ENCODE measurements at places on chromosomes 2 and 18.

DNA sequence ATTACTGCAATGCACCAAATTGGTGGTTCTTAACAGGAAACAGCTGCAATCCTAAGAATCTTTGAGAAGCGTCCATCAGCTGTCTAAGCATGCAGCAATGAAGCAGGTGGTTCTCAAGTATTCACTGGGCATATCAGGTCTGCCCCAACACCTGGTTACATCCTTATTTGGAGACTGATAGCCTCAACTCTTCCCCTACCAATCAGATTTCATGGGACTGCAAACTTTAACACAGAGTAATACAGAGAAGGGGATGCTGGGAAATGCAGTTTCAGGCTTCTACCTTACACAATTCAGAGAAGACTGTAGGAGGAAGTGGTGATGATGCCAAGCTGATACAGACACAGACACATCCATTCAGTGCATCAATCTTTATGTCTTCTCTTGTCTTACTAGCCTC, 240.5 kb downstream of the BCL2 start:
- no peak for DNase-seq

DNA sequence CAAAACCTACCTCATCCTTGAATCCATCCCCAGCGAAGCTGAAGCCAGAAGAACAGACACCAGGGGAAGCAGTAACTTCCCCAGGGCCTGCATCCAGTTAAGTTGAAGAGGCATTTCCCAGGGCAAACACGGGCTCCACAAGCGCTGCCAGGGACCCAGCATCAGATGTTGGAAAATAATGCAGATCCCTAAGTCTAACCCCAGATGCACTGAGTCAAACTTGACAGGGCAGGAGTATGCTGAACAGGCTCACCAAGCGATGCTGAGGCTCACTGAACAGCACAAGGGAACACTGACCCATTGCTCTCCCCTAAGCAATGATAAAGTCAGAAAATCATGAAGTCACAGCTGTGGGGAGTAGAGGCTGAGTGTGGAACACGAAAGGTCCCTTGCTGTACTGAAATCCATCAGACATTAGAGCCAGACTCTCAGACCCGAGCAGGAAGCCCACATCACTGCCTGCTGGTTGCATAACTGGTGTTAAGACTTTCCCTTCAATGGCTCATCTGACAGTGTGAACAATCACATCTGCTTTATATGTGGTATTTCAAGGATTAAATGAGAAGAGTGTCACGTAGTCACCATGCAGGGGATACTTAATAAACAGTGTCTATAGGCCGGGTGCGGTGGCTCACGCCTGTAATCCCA, 36.2 kb downstream of the TNS1 start:
- no peak for DNase-seq

- DNase-seq, result no peak
Observed at GRCh38 chr2:187986390-187987105, 305.1 kb upstream of the GULP1 start.

- DNase-seq, result no peak
Observed at GRCh38 chr18:68701353-68701752, 13.6 kb downstream of the TMX3 start.

DNA sequence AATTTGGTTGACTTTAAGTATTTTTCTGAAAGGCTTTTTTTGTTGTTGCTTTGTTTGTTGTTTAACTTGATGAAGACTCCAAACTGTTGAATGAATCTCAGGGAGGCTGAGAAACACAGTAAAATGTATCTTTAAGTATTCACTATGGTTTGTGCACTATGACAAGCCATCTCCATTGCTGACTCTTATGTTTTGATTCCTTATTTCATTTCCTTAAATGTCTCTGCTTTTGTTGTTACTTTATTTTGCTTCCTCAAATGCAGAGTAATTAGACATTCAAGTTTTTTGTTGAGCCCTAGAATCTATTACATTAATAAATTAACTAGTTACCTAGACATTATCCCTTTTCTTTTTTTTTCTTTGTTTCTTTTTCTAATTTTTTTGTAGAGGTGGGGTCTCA, 46.3 kb upstream of the SLC39A10 start:
- no peak for DNase-seq

Measured in GM12892 (cell line).